NT2/D1 (cell line): ENCODE measurements at places on chromosomes 6 and 20.

DNA sequence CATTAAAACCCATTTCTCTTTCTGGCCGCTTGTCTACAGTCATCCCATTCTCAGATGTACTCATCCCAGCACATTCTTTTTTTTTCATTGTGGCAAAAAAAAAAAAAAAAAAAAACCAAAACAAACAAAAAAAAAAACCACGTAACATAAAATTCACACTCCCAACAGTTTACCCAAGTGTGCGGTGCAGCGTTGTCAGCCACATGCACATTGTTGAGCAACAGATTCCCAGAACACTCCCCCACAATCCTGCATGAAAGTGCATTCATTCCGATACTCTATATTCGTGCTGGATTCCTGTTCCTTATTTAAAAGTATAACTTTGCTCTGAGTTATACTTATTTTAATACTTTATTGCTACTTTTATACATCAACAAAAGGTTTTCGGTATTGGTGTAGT is 96.0 kb downstream of the SASH1 start:
- DNase-seq = no peak

DNA sequence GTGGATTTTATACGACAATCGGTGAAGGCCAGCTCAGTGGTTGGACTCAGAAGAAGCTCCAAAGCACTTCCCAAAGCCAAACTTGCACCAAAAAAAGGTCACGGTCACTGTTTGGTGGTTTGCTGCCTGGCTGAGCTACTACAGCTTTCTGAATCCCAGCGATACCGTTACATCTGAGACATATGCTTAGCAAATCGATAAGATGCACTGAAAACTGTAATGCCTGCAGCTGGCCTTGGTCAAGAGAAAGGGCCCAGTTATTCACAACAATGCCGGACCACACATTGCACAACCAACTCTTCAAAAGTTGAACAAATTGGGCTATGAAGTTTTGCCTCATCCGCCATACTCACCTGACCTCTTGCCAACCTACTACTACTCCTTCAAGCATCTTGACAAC is 70.2 kb downstream of the FILIP1 start:
- no peak for DNase-seq

DNA sequence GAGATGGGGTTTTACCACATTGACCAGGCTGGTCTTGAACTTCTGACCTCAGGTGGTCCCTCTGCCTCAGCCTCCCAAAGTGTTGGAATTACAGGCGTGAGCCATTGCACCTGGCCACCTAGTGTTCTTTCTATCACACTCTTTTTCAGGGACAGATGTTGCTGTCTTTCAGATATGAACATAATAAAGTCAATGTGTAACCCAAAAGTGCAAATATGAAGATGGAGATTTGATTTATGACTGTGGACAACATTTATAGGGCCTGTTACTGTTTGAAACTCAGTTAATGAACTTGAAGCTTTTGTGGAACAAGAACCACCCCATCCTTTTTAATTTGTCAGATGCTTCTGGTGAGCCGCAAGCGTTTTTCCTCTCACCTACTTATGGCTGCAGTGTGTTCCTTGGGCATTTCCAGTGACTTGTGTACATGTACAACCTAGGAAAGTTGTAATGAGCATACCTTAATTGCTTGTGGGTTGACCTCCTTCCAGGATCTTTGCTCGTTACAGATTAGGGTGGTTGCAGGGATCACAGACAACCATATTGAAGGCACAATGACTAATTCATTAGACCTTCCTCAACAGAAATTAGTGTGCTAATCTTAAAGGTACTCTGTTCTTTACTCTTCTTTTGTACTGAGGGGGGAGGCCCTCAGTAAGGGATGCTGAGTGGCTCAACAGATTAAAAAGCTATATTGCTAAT is 6.8 kb downstream of the TBPL1 start:
- no peak for DNase-seq

DNA sequence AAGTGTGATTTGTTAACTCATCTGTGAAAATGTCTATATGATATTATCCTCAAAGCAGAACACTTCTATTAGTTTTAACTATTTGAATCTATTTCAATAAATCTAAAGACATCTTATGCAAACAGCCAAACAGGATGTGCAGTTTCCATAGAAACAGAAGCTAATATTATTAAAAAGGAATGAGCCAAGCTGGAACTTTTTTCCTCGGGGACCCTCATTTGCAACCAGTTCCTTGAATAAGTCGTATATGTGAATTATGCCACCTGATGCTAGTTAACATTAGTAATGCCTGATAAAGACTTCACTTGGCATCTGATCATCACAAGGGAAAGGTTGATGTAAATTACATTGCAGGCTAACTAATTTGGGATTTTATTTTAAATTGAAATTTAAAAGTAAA is 216.9 kb upstream of the SMLR1 start:
- DNase-seq = no peak

DNA sequence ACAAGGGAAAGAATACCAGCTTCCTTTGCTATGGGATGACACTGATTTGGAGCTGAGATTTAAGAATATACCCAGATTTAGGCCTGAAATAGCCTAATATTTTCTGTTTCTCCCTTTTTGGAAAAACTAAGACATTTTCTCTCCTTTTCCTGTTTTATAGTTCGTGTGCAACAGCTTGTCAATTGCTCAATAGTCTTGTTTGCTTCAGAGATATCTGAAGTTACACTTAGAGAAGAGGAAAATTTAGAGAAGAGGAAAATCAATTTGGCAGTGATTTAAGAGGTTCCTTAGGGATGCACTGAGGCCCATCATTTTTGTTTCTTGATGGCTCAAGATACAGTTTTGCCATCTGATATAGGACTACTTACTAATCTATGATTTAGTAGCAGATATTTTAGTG is 398.6 kb downstream of the RFPL4B start:
- DNase-seq = no peak

- DNase-seq = no peak
Measured at GRCh38 chr20:32993496-32994050, 10.7 kb downstream of the SUN5 start.

GRCh38 chr6:54130179-54130578 is 18.9 kb downstream of the MLIP start:
- DNase-seq = no peak

DNA sequence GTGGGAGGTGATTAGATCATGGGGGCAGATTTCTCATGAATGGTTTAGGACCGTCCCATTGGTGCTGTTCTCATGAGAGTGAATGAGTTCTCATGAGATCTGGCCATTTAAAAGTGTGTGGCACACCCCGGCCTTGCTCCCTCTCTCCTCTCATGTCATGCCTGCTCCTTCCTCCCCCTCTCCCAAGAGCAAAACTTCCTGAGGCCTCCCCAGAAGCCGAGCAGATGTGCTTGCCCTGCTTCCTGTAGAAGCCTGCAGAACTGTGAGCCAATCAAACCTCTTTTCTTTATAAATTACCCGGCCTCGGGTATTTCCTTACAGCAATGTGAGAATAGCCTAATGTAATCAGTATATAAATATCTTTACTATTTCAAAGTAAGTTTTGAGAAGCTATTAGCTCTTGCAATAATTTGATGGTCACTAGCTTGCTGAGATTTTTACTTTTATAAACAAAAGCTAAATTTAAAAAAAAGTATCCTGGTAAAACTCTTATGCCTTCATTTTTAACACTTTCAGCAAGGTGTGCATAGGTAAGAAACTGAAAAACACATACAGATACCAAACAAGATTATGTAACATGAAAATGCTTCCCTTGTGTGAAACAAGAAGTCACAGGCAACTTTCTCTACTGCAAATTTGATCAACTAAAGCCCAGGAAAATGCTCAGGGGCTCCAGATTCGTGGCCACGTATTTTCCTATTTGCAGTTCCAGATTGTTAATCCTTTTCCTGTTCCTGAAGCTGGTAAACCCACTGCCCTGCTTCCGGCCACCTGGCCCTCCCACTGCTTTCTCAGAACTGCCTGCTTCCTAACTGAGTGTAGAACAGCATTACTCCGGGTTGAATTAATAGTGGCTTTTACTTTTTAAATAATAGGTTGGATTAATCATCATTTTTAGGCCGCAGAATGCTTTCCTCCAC is 395.1 kb upstream of the CNR1 start:
- no peak for DNase-seq

DNA sequence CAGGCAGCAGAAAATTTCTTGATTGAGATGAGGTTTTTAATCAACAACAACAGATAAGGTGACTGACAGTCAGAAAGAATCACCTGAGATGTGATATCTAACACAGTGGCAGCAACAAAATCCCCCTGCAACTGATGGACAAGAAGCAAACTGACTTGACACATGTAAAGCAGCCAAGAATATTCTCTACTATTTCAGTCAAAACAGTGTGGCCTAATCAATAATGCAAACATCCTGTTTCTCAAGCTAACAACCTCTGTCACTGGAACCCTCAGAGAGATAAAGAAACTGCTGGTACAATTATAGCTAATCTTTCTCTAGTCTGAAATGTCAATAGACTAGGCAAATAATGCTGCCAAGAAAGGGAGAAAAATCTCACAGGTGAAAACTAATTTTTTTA is 4.6 kb upstream of the CGA start:
- no peak for DNase-seq

GRCh38 chr20:63744158-63744557 is 4.6 kb downstream of the SLC2A4RG start:
- no peak for DNase-seq

DNA sequence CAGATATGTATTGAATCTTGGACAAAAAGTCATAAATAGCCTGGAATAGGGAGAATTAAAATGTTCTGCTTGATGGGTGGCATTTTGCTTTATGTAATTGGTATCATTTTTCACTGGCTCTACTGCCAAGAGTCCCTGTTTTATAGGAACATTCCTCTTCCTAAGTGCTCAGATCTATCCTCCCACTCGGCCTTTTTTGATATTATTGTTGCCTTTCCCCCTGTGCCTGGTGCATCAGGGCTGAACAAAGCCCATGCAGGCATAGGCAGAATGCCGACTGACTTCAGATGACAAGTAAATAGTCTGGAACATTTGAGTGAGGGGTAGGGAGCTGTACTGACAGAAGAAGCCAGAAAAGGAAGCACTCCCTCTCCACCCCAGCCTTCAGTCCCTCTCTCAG is 127.0 kb downstream of the PKHD1 start:
- DNase-seq = no peak

DNA sequence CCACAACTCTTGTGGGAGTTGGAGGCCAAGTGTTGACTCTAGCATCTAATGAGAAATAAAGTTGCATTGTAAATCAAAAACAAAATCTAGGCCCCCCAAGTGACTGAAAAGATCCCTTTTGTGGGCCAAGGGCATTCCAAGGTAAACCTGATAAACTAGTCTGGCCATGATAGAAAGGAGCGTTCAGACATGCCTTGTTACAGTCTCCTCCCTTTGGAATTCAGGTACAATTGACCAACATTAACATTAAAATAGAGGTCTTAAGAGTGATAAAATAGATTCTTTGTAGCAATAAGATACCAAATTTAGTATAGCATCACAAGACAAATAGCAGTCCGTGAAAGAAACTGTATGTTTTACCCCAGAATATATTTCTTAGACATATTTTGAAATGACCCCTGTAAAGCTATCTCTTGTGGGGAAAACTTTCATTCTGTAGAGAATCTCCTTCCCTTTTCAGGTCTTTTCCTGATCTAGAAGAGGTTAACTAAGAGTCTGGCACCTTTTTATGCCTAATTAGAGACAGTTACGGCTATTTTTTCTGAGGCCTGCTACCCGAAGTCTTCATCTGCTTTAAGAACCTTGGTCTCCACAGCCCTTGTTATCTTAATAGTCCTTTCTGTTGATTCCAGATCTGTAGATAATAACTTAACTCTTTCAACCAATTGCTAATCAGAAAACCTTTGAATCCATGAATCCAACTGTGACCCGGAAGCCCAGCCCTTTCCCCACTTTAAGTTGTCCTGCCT is 495.4 kb upstream of the MMS22L start:
- DNase-seq = peak; percentile 27

DNA sequence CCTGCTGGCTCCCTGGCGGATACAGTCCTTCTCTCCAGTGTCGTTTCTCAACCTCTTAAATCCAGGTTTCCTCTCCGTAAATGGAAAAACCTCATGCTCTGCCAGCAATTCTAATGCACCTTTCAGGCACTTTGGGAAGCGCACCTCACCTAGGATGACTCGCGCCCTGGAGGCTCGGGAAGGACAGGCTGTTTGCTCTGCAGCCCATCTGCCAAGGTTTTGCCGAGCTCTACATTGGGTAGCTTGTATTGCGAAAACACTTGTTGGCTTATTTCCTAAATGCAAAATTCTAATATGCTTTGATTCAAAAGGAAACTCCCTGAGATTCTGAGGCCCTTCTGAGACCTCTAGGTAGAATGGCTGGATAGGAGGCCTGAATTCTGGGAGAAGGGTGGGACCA is 102.6 kb upstream of the MLN start:
- no peak for DNase-seq

DNA sequence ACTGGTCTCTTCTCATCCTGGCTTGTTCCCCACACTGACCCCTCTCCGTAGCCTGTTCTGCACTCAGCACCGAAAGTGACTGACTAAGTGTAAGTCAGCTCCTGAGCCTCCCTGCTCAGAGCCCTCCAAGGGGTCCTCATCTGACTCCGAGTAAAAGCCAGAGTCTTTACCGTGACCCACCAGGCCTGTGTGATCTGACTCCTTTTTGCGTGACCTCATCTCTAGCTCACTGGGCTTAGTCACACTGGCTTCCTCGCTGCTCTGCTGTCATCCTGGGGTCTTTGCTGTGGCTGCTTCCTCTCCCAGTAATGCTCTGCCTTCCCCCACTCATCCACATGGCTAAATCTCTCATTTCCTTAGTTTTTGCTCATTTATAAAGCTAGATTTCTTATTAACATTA is 116.6 kb downstream of the PLCB4 start:
- no peak for DNase-seq

GRCh38 chr6:24079076-24079475 is 46.9 kb upstream of the NRSN1 start:
- DNase-seq = no peak
